ENCODE measurements at places on chromosomes 3 and 15.
A peak's percentile ranks its signal among the peaks of the same experiment; 100 is the strongest.

DNA sequence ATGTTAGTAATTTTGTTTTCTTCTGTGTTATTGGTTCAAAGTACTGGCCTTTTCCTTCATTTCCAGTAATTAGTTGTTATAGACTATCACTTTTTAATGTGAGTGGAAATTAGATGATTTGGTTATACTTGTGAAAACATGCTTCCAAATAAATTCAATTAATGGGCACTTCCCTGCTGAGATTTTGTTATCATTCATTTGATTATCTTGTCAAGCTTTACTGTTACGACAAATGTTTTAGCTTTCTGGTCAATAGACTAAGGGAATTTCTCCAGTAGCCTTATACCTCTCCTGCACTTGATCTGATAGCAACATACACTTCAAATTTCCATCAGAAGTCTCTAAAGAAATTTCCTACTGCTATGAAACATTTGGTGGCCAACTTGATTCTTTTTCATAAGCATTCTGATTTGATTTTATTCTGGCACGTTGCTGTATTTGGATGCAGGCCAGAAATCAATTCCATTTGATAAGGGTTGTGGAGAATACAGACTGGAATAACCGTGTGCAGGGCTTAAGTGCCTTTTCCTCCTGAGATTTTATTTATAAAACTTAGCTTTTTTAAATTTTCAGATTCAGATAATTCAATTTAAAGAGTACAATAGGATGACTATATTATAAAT lies 573.8 kb upstream of the NAALADL2 start:
- DNase-seq: no peak

DNA sequence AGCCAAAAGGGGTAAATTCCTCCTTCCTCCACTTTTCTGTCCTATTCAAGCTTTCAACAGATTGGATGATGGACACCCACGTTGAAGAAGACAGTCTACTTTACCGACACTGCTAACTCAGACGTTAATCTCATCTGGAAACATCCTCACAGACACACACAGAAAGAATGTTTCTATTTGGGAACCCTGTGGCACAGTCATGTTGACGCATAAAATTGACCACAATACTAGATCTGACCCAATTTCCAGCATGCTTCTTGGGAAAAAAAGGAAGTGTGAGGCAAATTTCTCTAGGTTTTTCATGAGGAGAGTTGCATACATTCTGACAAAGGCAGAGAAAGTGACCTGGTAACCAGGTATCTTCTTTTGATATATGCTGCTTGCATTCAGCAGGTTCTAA lies 594.1 kb downstream of the FGF12 start:
- DNase-seq: no peak

DNA sequence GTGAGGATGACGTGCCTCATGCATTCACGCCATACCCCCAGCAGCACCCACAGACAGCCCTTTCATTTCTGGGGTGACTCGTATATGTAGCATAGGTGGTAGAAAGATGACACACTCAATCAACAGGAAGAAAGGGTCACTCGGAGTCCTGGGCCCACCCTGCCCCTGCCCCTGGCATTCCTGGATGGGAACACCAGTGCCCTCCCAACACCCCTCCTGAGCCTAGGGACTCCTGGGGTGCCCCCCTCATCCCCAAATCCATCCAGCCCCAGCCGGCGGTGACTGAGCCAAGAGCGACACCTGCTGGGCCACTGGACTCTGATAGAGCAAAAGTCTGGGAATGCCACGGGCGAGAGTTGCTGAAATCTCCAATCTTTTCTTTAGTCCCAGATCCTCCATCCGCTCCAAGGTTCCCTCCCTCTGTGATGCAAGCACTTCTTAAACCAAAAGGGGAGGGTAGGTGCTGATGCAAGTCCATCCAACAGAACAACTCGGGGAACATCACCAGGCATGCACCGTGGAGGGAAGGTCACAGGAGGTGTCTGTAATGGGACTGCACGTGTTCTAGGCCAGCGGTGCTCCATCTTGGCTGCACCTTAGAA lies 31.1 kb downstream of the ACAN start:
- DNase-seq: peak; percentile 42

GRCh38 chr3:13501521-13501920 lies 21.4 kb downstream of the HDAC11 start:
- no peak for DNase-seq

DNA sequence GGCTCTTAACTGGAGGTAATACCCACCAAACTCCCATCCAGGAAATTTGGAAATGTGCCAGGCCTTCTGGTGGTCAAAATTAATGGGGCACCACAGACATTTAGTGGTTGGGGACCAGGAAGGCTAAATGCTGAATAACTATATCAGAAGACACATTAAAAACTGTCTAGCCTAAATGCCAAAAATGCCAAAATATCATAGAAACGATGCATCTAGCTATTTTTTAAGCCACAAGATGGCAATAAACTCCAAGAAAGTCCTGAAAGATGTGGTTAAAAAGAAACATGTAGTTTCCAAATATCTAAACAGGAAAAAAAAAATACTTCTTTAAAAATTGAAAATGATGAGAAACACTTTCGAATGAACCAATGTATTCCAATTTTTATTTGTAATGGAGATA lies 19.9 kb downstream of the CCDC14 start:
- no peak for DNase-seq

DNA sequence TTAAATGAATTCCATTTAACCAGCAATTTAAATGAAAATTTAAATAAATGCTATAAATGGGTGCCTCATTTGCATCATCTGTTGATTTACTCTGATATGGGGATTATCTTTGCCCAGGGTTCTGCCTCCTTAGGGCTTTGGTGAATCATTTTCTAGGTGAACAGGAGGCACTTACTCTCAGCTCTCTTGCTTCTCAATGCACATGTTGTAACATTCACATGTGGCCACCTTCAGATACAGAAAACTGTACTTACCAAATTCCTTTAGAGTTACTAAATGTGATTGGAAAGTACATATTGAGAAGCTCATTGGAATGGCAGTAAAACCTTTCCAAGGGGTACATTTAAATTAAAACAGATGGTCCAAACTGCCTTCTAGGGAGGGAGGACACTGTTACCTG lies 20.8 kb downstream of the GADL1 start:
- DNase-seq: no peak

- DNase-seq: no peak
Observed at GRCh38 chr3:165466856-165467255, 270.7 kb upstream of the SLITRK3 start.

DNA sequence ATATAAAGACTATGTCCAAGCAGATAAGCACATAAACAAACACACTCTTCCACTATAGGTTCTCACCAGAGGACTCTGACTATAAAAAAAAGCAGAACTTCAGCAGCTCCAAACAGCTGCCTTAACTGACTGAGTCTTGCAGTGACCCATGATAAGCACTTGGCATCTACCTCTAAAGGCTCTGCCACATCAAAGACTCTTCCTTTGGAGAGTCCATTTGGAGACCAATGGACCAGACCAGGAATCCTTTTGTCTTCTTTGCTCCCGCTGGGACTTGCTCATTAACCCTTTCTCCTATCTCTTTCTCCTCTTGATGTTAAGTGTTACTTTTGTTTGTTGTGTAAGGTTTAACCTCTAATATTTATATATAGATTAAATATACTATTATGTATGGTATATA lies 424.1 kb downstream of the RSL24D1 start:
- DNase-seq: no peak

- DNase-seq: no peak
Observed at GRCh38 chr3:126996905-126997304, 14.0 kb downstream of the PLXNA1 start.

DNA sequence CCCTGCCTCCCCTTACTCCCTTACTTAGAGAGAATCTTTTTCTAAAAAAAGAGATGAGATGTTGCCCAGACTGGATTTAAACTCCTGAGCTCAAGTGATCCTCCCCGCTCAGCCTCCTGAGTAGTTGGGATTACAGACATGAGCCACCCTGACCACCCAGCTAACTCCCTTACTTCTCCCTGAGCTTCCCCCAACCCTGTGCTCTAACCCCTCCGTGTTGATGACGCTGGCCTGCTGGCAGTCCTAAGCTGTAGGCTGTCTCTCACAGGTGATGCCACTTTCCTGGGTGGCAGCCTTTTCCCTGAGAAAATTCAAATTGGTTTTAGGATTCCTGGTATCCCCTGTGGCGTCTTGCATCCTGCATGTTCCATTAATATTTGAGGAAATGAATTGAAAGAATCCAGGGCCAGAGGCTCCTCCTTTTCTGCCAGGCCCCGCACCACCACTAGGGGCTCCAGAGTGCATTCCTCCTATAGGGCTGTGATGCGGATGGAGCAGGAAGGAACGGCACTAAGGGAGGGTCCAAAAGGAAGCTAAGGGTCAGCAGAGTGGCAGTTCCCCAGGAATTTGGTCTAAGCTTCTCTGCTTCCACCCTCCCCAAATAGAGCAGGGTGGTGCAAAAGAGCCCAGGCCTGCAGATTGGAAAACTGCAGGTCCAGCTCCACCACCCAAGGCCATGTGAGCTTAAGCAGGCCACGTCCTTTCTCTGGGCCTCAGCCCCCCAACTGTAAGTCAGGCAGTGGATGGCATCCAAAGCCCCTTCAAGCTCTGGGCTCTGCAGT lies 101.1 kb downstream of the DAPK2 start:
- DNase-seq: peak; percentile 85
